ENCODE measurements at places on chromosomes 5 and 9. TPM values are rescaled to one million over a fixed set of nuclear protein-coding genes. Genes with fewer than 3 reads are reported as not detected.

Gene SNX30
- total RNA-seq: 4.5 TPM

Gene SURF6
- 11.1 TPM for total RNA-seq

GRCh38 chr5:108728566-108729241, 19.0 kb upstream of the FER start:
- DNase-seq: no peak

DNA sequence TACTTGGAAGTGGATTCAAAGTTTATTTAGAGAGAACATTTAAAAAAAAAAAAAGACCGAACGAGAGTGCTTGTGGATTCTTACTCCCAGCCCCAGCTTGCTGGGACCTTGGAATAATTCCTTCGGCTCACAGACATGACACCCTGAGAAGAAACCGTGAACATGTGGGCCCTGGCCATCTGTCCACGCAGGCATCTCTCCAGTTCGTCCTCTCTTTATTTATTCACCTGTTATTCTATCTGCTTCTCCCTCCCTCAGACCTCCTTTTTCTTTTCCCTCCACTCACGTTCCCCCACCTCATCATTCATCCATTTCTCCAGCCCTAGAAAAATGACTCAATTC, 93.7 kb upstream of the PHYKPL start:
- peak; percentile 26 for DNase-seq

GRCh38 chr5:107519900-107520354, 150.8 kb downstream of the EFNA5 start:
- DNase-seq: no peak

- DNase-seq: peak; percentile 71
These were observed 211.5 kb downstream of the PAPPA start for GRCh38 chr9:116365056-116365471.

Gene JAKMIP2
- 0.27 TPM for total RNA-seq

- no peak for DNase-seq
These were observed 120.9 kb upstream of the STK32A start for GRCh38 chr5:147113967-147114366.

Gene TERT
- total RNA-seq: not detected

Gene EIF4E1B
- total RNA-seq: not detected

GRCh38 chr9:27369591-27369990, 72.6 kb upstream of the EQTN start:
- DNase-seq: no peak

DNA sequence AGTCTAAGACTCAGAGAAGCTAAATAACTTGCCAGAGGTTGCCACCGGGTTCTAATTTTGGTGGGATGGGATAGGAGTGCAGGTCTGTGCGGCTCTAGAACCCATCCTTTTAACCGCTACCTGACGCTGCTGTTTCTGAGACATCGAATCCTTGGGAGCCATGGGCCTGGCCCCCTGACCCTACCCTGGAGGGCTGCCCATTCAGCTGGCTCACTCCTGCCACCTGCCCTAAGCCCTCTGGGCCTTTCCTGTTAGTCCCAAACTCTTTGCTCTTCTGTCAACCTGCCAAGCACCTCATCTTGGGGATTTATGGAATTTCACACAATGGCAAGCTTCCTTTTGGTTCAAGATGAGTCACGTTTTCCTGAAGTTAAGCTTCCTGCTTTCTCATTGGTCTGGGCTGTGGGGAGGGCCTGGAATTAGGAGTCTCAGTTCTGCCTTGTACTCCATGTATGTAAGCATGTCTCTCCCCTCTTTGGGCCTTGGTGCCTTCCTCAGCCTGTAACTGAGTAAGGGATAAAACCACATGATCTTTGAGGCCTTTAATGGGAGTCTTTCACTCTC, 26.6 kb downstream of the ENHO start:
- DNase-seq: no peak

- no peak for DNase-seq
These were observed 131.4 kb downstream of the MCTP1 start for GRCh38 chr5:95153511-95153910.

DNA sequence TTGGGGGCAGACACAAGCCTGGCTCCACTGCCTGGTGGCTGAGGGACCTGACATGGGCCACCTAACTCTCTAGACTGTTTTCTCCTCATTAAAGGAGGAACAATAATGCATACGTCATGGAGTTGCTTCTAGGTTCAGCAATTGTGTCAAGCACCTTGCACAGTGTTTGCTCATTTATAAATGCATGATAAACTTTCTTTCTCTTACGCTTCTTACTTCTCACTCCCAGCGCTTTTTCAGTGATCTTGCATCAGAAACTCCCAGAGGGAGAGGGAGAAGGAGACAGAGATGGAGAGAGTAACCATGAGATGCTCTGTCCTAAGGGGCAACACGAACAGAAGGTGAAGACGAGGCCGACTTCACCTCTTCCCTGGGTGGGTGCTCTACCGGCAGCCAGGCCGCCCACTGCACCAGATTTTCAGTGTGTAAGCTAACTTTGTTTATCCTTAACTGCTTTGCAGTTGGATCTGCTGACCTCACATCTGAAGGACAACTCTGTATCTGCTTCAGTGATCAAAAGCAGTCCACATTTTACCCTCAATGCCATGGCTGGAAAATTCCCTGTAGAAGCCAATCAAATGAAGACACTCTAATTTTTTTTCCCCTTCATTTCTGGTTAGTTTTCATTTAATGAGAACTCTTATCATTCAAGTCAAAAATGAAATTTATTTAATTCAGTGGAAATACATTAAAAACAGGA, 35.3 kb downstream of the MED27 start:
- no peak for DNase-seq

DNA sequence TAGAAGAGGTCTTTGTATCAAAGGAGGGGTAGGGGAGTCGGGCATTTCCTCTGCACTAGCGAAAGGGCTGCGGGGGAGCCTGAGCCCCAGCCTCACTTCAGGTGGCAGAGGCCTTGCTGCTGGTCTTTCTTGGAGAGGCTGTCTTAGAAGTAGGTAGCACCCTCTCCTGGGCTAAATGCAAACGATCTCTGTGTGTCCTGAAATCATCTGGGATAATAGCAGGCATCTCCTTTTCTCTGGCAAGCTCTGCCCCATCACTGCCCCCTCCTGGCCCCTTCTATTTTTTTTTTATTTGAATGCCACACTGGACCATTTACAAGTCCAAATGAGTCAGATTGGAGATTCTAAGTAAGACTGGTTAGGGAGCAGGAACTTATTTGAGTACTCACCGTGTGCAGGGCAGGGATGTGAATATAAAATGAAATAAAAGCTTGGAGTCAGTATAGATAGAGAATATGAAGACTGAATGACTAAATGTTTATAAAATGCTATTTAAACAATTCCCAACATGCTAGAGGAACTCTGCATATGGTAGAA, 137.1 kb downstream of the FGF1 start:
- no peak for DNase-seq

Gene PCDHGA6
- total RNA-seq: 6.7 TPM

DNA sequence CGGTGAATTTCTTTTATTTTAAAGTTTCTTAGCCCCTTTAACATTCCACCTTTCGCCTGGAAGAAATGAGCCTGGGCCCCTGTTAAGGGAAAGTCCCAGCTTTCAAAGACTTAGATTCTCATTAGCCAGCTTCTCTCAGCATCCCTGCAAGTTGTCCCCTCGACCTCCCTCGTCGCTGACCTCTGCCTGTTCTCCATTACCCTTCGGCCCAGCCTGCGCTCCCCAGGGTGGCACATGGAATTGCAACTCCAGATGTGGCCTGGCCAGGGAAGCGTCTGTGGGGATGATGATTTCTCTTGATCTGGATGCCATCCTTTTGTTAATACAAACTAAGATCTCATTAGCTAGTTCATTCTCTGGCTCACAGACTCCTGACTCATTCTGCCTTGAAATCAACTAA, 43.4 kb upstream of the FANCC start:
- no peak for DNase-seq

- DNase-seq: no peak
These were observed 35.2 kb upstream of the DAB2IP start for GRCh38 chr9:121616123-121616755.

Gene CREB3
- total RNA-seq: 20.3 TPM

DNA sequence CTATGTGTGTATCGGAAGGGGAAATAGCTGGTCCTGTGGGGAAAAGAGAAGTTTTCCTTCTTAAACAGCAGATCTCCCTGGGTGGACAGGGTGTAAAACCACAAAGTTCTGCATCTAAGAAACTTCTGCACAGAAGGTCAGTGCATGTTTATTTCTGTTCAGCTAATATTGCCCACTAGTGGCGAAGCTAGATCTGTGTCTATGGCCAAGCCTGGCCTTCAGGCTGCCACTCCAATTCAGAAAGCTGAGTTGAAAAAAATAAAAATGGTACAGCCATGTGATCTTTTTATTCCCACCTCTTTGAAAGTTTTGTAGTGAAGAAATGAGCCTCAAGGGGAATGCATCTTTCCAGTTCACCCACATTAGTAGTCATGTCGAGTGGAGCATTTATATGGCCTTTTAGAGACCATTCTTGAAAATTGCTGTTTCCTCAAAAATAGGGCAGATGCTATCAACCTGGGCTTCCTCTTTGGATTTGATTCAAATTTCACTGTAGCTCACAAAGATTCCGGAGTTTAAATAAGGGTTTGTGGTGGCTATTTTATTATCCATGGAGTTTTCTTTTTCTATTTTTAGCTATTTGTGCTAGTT, 488.0 kb downstream of the PRELID2 start:
- DNase-seq: no peak

- no peak for DNase-seq
These were observed 101.4 kb downstream of the LHFPL2 start for GRCh38 chr5:78547183-78547582.

DNA sequence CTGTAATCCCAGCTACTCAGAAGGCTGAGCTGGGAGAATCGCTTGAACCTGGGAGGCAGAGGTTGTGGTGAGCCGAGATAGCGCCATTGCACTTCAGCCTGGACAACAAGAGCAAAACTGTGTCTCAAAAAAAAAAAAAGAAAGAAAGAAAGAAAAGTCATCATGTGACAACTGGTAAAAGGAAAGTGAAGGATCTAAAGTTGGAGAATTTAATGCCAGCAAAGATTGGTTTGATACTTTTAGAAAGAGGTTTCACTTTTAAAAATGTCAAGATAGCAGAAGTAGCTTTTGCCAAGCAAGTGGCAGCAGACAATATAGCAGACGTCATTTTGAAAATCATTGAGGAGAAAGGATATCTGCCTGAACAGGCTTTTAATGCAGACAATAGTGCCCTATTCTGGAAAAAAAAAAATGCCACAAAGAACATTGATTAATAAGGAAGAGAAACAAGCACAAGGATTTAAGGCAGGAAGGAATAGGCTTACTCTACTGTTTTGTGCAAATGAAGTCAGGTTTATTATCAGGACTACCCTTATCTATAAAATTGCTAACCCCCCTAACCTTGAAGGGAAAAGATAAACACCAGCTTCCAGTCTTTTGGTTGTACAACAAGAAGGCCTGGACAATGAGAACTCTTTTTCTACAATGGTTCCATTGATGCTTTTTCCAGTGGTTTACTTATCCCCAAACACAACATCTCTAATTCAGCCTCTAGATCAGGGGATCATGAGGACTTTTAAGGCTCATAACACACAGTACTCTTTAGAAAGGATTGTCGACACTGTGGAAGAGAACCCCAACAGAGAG, 12.0 kb downstream of the PKD2L2 start:
- no peak for DNase-seq

- DNase-seq: no peak
These were observed 124.7 kb upstream of the LIFR start for GRCh38 chr5:38681029-38681706.

GRCh38 chr5:17221843-17222636, 4.6 kb downstream of the BASP1 start:
- DNase-seq: no peak

Gene ALDH7A1
- 41.6 TPM for total RNA-seq

Gene SLC6A3
- total RNA-seq: not detected

GRCh38 chr5:59040024-59040803, 457.3 kb downstream of the RAB3C start:
- DNase-seq: no peak

Gene NME5
- 4.9 TPM for total RNA-seq

DNA sequence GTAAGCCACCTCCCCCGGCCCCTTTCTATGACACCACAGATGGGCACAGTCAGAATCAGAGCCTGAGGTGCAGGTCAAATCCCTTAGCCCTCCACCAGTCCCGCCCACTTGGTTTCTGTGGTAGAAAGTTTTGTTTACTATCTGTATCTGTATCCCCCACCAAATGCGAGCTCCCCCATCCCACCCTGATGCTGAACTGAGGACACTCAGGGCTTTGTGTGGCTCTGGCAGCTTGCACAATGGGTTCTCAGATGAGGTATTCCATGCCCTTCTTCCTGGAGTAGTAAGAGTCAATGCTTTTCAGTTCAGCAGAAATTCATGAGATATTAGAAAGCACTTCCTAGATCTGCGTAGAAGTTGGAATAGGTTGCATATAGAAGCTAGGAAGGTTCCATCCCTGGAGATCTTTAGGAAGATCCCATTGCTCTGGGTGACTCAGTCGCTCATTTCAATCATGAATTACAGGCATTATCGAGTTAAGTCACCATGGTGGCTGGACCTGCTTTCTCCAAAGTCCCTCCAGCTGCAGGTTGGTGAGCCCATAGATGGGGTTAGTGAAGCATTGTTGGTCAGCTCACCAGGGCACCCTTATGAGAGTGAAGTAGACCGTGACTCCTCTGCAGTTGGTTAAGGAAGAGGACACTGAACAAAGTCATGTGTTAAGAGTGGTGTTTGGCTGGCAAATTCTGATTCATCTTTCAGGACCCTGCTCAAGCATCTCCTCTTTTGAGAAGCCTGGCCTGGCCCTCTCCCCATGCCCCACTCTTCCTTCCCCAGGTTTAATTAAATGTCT, 10.6 kb upstream of the KCNIP1 start:
- no peak for DNase-seq

DNA sequence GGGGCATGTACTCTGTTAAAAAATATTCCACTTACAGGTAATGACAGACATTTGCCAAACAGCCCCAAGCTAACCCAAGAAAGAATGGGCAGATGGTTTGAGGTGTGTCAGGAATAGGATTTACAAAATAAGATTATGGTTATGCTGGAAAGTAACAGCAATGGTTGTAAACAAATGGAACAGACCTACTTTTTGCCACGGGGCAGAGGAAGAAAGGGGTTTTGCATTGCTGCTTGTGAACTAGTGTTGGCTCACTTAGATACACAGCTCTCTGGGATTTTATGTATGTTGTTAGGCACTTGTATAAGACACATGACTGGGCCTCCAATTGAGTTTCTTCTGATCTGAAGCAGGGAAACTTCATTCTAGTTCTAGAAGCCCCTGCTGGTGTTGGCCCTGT, 191.5 kb upstream of the GDNF start:
- no peak for DNase-seq

Gene QRFP
- total RNA-seq: not detected

GRCh38 chr5:178058321-178059012, 54.9 kb upstream of the N4BP3 start:
- no peak for DNase-seq

DNA sequence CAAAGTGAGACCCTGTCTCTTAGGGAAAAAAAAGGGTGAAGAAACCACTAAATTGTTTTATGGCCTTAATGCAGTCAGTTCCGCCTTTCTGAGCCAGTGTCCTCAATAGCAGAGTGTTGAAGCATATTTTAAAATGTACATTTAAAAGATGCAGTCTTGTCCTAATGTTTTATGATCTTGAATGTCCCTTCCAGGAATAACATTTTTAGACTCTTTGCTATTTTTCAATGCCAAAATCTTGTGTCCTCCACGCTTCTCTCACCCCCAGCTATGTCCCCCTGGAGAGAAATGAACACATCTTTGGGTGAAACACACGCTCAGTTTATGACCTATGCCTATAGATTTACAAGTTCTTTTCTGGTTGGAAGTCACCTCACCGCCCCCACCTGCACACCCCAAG, 69.8 kb downstream of the CSNK1A1 start:
- DNase-seq: no peak
